Stimulated activated naive CD4-positive, alpha-beta T cell (primary cell): ENCODE measurements at places on chromosomes 12 and 14.

DNA sequence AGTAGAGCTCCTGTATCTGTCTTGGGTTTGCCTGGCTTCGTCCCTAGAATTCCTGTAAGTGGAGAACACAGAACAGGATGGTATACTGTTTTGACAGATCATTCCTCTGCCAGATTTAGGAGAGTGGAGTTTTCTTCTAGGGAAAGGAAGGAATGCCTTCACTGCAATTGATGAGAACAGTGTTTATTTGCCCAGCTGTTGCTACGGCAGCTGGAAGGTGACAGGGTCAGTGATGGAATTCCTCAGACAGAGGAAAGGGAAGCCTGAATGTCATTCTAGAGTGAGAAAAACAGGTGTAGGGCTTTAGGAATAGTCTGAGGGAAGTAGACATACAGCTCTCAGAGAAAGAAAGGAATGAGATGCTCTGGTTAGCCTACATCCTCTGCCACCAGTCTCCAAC, 11.7 kb downstream of the CSRNP2 start:
- no peak for DNase-seq

GRCh38 chr12:43988838-43989560, 153.1 kb downstream of the TMEM117 start:
- no peak for DNase-seq

DNA sequence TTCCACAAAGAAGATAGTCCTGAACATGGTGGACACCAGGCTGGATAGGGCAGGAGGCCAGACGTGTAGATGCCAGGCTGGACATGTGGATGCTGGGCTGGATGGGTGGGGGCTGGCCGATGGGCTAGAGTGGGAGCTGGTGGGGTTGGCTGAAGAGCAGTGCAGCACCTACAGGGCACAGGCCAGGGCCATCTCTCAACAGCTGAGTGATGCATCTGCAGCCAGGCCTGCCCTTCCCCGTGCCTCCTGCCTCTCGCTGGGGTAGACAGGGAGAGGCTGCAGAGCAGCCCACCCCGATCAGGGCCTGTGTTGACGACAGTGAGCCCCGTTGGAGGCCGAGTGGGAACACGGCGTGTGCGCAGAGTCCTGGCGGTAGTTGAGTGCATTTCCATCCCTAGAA, 39.3 kb downstream of the EP400 start:
- DNase-seq = no peak

GRCh38 chr12:88471331-88472045, 108.8 kb downstream of the KITLG start:
- no peak for DNase-seq

DNA sequence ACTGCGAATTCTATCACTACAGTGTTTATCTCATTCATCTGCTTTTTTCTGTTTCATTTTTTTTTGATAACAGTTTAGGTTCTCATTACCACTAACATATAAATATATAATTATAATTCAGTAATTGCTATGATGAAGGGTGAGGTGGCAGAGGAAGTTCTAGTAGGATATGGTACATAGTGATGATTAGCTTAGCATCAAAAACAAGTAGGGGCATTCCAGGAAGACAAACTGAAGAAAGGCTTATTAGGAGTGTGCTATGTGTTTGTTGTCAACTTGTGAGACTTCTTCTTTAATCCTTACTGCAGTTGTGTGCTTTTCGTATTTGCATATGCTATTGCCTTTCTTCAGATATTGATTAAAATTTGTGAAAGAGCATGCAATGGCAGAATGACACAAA, 20.6 kb downstream of the FUT8 start:
- no peak for DNase-seq

DNA sequence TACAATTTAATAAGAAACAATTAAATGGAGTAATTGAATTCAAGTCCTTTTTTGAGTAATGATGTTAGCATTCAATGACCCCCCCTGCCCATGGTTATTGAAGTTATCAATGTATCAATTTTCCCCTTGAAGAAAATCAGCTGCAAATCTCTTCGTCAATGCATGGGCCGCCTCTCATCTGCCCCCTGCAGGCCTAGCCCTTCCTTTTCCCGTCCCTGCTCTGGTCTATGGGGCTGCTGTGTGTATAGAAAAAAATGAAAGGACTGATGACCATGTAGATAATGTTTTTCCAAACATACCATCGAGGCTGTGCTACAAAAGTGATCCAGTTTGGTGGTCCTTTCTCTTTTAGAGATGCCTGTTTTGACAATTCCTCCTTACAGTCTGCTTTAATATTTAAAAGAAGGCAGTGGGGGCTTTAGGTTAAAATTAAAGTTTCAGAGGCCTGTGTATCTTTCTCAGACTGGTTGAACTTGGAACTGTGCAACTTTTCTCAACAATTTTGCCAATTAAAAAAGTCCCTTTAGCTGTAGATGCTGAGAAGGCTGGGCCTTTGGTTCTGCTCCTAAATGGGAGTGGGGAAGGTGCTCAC, 98.4 kb downstream of the APAF1 start:
- DNase-seq = no peak

- no peak for DNase-seq
These were observed 43.7 kb upstream of the RFLNA start for GRCh38 chr12:124251186-124251585.

DNA sequence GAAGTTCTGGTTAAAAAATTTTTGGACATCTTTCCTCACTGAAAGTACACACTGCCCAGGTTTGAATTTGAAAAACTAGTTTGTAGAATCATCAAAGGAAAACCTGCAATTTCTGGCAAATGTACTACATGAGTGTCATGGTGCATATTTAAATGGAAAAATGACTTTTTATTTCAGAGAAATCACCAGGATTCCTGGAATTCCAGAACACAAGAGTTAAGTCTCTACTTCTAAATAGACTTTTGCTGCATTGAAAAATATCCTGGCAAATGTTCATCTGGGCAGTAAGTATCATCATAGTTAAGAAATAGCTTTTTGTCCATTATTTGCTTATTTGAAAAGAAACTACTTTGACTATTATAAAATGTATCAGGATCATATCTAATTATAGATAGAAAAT, 275.1 kb downstream of the PRKD1 start:
- no peak for DNase-seq

- DNase-seq = no peak
These were observed 105.2 kb downstream of the GARIN6 start for GRCh38 chr12:99752740-99753139.

GRCh38 chr12:27148791-27149190, 66.4 kb upstream of the C12orf71 start:
- DNase-seq = no peak

GRCh38 chr14:30349520-30349919, 209.4 kb upstream of the G2E3 start:
- no peak for DNase-seq
